Epithelial cell of proximal tubule (primary cell): ENCODE measurements at places on chromosomes 4 and X. TPM values are rescaled to one million over a fixed set of nuclear protein-coding genes. Genes with fewer than 3 reads are reported as not detected.

The SPANXB1 gene
- 0.65 TPM in 1 of 2 replicates, not detected in the other for total RNA-seq

The SLC49A3 gene
- 2.9 and 4.1 TPM in 2 replicates for total RNA-seq

The COL4A6 gene
- total RNA-seq, result 1.4 and 2.0 TPM in 2 replicates

DNA sequence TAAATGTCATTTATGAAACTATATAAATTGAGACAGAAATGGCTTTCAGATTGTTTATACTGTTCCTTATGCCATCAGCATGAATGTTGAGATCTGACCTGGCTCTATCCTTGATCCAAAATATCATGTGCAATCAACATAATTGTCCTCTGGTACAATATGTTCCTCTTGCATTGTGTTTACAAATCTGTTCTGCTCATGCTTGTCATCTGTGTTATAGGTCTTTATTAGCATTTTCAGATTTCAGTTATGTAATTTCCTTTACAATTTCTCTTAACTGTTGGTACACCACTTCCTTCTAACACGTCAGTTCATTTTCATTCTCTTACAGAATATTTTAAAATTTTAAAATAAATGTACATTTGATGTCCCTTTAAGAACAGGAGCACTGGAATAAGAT is 1.6 kb downstream of the HPGD start:
- no peak for DNase-seq

DNA sequence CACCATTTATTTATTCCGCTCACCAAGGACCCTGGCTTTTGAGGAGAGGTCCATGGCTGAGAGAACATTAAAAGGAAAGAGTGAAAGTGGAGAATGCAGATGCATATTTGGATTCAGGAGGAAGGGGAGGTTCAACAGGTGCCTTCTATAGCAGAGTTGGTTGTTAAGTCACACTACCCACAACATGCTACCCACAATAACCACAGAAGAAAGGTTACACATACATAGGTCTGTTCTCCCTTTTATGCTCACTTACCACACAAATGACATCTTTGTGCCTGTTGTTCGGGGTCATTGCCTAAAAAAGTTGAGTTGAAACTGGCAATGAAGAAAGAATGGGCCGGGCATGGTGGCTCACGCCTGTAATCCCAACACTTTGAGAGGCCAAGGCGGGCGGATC is 587.4 kb downstream of the RPA4 start:
- DNase-seq, result no peak

GRCh38 chrX:110046001-110046400 is 43.1 kb downstream of the TMEM164 start:
- no peak for DNase-seq

- DNase-seq, result no peak
Measured at GRCh38 chr4:54493862-54494261, 163.9 kb upstream of the KIT start.

DNA sequence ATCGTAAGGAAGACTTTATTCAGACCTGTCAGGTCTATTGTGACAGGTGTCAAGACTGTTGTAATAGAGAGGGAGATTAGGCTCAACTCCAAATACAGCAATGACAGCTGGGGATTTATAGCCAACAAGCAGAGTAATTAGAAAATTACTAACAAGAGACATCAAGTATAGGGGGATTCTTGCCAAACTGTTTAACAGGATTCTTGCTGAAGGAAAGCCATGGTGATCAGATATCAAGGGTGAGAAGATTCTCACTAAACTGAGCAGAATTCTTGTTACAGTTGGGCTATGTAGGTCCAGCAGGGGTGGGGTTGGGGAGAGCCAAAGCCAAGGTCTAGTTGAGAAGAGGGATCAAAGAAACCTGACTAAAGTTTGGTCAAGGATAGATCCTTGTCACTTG is 461.0 kb upstream of the GALNT7 start:
- no peak for DNase-seq

DNA sequence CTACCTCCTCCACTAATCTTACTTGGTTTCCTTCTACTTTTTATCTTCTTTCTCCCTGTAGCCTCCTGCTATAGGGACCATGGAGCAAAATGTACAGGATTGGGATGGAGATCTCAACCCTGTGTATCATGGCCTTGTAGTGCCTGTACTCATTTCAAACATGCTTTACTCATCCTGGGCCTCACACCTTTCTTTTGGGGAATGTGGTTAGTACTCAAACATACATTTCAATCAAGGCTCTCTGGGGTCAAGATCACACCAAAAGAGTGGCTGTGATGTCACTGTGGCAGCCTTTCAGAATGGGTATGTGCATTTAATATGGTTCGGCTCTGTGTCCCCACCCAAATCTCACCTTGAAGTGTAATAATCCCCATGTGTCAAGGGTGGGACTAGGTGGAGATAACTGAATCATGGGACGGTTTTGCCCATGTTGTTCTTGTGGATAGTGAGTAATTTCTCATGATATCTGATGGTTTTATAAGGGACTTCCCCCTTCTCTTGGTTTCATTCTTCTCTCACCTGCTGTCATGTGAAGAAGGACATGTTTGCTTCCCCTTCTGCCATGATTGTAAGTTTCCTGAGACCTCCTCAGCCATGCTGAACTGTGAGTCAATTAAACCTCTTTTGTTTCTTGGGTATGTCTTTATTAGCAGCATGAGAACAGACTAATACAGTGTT is 205.1 kb downstream of the RASL11B start:
- DNase-seq, result no peak
